ENCODE measurements at places on chromosomes 12 and 14.
A peak's percentile ranks its signal among the peaks of the same experiment; 100 is the strongest.

DNA sequence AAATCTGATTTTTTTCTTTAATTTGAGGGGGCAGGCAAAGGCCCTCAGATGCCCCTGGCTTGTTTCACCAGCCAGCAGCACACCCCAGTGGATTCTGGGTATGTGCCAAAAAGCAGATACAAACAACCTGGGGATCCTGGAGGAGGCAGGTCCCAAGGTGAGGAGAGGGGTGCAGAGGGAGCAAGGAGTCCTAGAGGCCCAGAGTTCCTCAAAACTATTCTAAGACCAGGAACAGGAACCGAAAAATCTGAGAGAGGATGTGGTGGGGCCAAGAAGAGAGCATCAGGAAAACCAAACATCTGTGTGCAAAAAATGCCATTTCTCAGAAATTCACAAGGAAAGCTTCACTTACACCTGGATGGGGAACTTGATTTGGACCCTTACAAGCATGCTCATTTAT, 8.2 kb downstream of the KCNA5 start:
- DNase-seq: no peak

GRCh38 chr14:56172571-56172971, 54.4 kb downstream of the PELI2 start:
- peak; percentile 37 for DNase-seq

DNA sequence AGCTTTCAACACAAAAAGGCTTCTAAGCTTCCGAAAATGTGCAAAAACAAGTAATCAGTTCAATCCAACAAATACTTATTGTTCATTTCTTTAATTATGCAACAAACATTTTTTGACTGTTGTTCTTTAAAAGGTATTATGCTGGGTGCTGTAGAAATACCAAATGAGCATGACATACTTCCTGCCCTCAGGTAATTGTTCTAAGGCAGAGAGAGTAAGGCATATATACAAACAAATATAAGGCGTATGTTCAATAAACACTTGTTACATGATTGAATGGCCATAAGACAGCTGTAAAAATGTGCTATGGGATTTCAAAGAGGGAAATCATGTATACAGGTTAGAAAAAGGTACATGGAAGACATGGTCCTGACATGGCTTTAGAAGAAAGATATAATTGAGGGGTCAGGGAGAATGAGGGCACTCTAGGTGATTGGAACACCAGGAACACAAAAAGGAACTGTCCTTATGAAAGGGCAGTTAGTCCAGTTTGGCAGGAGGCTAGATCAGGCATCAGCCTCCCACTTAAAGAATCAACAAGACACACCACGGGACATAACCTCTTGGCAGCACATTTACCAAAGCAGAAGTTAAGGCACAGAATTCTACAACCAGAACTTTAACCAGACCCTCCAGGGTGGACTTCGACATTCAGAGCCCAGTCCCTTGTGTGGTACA, 135.8 kb upstream of the SCAF11 start:
- no peak for DNase-seq

DNA sequence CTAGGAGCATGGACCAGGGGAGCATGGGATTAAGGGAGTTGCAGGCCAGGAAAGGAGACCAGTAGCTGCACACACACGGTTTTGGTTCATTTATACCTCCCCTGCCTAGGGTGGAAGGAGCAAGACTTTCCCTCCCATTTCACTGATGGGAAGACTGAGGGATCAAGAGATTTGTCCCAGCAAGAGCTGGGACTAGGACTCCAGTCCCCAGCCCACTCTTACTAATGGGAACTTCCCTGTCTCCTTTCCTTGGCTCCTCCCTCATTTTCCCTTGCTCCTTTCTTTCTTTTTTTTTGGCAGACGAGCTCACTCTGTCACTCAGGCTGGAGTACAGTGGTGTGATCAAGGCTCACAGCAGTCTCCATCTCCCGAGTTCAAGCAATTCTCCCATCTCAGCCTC, 13.0 kb downstream of the SCNN1A start:
- no peak for DNase-seq

GRCh38 chr14:69518289-69519101, 34.0 kb downstream of the PLEKHD1 start:
- no peak for DNase-seq

DNA sequence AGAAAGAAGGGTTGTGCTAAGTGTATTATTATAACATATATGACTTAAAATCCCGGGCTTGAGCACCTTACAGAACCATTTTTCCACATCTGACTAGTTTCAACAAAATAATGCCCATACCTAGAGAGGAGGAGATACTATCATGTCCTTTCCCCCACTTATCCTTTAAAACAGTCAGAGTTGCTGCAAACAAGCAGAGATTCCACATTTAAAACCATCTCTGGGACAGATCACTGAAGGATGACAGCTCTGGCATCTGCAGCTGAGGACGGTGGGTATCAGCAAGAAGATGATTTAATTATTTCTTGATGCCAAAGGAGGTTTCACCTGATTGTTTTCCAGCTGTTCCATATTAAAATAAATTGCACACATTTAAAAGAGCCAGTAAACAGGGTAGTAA, 328.0 kb upstream of the TMTC1 start:
- no peak for DNase-seq

DNA sequence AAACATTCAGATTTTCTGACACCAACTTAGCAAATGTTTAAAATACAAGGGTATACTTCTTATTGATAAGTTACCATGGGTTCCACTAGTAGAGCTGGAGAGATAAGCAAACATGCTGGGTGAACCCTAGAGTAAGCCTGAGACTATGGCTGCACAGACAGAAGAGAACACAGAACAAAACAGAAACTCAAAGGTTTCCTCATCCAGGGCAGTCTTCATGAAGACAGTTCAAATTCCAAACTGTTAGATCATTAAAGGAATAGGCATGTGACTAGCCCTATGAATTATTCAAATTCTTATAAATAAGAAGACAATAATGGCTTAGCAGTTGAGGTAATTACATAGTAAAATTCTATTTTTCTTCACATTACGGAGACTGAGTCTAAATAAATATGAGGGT, 28.1 kb downstream of the BTBD7 start:
- no peak for DNase-seq

DNA sequence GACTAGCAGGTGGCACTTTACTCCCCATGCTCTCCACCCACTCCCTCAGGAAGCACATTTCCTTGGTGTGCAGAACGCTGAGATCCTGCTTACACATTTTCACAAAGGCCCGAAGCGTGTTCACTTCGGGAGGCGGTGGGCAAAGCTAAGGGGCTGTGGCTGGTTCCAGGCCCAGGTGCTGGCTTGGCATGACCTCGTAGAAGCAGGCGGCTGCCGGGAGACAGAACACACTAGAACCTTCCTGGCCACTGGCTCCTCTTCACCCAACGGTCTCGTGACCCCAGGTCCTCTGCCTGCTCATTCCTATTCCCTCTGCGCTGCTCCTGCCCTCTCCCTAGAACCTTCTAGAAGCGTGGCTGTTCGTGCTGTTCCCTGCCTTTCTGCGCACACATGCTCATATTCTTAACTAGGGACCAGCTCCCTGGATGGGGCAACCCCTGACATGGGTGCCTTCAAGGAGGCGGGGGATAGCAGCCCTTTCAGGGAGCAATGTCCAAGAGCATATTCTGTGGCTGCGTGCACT, 43.3 kb downstream of the ATP23 start:
- DNase-seq: no peak

- no peak for DNase-seq
These were observed 204.7 kb downstream of the EPS8 start for GRCh38 chr12:15584366-15585041.

- DNase-seq: peak; percentile 39
These were observed 179.9 kb upstream of the ATF7IP start for GRCh38 chr12:14185427-14186192.

- peak; percentile 100 for DNase-seq
These were observed 25.3 kb downstream of the JDP2 start for GRCh38 chr14:75452900-75453816.

DNA sequence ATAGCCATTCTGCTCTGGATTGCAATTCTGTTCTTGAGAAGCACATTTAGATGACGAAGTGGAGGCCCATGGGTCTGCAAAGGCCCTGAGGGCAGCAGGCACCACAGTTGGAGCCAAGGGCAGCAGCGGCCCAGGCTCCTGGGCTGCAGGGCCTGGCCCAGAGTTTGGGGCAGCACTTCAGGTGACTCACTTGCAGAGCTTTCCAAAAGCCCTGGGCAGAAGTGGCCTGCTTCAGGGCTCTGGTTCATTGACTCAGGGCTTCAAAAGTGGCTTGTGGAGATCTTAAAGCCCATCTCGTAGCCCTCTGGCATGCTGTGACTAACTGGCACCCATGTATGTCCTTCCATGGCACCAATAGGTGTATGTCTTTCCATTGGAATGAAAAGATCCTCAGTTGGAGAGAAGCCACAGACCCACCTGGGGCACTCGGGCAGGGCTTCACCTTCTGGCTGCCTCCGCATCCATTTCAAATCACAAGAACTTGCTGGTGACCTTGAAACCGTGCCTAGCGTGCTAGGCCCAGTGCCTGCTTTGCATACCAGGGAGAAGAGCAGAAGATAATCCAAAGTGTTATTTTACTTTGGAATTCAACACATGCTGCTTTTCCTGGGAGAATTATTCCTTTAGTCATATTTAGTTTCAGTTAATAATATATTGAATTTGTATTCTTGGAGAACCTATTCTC, 106.7 kb downstream of the PRMT8 start:
- no peak for DNase-seq

DNA sequence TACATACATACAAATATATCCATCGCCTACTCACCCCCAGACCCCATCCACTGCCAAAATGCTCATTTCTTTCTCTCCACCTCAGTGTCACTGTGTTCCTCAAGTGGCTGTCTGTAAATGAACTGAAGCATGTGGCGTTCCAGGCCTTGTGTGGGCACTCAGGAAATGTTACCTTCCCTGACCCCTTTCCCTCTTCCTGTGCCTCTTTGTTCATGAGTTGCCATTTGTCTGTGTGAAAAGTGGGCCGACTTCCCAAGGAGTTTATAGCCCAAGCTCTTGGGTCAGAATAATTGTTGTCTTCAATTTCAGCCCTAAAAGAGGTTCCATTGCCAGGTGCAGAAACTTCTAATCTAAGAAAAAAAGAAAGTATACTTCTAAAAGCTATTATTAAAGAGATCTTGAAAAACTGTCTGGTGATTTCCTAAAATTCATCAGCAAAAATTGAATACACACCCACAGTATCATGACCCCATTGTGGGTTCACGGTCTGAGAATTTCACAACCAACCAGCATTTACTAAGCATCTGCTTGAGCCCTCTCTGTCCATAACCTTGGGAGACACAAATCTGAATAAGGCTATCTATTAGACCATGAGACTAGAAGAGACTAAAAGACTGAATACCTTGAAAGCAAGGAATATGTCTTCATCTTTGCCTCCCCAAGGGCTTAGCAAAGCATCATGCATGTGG, 201.4 kb upstream of the EEA1 start:
- DNase-seq: no peak

- DNase-seq: no peak
These were observed 118.8 kb downstream of the SCARB1 start for GRCh38 chr12:124744659-124745464.

- no peak for DNase-seq
These were observed 106.2 kb downstream of the UNC79 start for GRCh38 chr14:93536945-93537344.

DNA sequence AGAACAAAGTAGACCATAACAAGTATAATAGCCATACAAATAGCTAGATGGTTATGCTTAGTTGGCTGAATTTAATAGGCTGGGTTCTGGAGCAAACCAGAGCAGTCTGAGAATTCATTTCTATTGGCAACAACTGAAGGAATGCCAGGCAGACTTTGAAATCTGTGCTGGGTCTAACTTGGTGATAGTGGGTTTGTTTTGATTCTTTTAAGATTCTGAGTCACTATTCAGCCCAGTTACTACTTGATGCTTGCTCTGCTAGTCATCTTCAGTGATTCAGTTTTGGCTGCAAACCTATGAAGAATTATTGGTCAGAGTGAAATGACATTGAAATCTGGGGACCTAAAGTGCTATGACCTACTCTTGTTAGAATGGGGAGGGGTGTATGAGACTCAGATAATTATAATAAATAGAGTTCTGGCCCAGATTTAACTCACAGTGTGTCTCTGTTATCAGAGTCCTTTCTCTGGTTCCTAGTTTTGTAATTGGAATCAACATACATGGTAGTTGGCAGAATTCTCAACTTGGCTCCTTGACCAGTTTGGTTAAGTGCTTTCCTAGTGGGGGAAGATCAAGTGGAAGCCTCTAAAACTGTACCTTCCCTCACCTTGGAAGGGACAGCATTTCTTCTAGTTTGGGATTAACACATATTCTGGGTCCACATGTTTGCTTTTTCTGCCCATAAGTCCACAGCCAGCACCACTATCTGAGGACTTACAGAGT, 43.5 kb downstream of the MNAT1 start:
- no peak for DNase-seq

DNA sequence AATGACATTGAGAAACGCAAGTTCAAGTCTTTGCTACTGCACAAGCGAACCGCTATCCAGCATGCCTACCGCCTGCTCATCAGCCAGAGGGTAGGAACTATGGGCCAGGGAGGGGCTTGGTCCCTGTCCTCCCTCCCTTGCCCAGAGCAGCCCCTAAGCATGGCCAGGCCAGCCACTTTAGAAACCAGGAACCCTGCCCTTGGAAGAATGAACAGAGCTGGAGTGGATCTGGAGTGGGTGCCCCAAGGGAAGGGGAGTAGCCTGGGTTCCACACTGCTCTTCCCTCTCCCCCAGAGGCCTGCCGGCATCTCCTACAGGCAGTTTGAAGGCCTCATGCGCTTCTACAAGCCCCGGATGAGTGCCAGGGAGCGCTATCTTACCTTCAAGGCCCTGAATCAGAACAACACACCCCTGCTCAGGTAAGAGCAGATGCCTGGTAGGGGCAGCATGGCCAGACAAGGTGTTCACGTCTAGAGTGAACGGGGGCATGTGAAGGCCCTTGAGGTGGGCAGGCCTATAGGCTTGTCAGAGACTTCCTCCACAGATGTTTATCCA, 55.8 kb downstream of the TPCN1 start:
- no peak for DNase-seq

DNA sequence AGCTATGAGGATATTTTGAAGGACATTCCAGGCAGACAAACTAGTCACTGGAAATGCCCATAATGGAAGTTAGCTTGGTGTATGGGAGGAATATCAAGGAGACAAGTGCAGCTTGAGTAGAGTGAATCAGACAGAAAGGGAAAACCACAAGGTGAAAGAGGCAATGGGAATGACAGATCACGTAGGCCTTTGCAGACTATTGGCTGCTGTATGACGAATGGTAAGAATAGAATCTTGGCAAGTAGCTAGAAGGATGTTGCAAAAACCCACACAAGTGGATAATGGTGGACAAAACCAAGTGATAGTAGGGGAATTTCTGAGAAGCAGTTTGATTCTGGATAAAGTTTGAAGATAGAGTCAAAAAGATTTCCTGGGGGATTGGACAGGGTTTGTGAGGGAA, 196.9 kb upstream of the NOVA1 start:
- no peak for DNase-seq

DNA sequence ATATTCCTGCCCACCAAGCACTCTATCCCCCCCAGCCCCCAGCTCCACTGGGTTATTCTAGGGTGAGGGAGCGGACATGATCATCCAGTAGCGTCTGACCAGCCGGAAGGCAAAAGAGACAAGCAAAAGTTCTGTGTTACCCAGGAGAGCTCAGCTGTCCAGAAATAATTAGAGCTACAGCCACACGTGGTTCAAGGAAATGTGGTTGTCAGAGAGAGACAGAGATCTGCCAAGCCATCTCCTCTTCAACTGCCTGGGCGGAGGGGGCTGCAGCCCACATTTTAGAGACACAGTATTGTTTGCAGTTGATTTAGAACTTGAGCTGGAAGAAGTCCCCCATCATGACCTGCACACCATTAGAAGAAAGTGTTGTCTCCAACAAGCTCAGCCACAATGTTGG, 30.4 kb downstream of the DAO start:
- DNase-seq: no peak
